Left colon (tissue), 2 donors: ENCODE measurements at places on chromosomes 6 and 20. TPM values are rescaled to one million over a fixed set of nuclear protein-coding genes. Genes with fewer than 3 reads are reported as not detected.

The TRIM10 gene
- total RNA-seq: 5.6 TPM

DNA sequence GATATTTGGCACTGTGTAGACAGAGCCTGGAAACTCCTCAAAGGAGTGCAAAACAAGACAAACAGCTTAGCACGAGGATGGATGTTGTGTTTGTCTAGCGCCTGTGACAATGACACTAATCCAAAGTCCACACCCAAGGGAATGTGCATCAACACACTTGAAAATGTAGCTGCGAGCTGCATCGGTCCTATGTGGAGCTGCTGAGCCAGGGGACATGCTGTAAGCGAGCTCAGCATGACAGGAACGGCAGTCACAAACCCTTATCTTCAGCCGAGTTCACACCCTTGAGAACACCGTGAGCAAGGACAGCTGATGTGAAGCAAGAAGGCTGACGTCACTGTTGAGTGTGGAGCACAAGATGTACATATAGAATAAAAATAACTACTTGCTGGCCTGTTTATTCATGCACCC, 684.3 kb downstream of the QKI start:
- no peak for DNase-seq

GRCh38 chr20:9609887-9610502, 95.6 kb downstream of the LAMP5 start:
- peak; percentile 49 for DNase-seq

- no peak for DNase-seq
These were observed 105.2 kb downstream of the SMLR1 start for GRCh38 chr6:130932438-130932837.

DNA sequence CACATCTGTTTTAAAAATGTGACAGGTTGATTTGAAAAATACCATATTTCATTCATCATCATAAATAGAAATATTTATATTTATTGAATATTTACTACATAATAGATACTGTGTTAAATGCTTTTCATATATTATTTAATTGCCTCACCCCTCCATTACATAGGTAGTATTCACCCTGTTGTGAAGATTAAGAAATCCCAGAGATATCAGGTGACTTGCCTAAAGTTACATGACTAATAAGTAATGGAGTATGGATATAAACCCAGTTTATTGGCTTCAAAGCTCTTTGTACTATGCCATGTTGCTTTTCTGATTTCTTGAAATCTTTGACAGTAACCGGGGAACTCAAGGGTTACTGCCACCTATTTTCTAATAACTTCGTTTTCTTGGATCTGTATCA, 10.1 kb upstream of the TSPYL1 start:
- DNase-seq: no peak

DNA sequence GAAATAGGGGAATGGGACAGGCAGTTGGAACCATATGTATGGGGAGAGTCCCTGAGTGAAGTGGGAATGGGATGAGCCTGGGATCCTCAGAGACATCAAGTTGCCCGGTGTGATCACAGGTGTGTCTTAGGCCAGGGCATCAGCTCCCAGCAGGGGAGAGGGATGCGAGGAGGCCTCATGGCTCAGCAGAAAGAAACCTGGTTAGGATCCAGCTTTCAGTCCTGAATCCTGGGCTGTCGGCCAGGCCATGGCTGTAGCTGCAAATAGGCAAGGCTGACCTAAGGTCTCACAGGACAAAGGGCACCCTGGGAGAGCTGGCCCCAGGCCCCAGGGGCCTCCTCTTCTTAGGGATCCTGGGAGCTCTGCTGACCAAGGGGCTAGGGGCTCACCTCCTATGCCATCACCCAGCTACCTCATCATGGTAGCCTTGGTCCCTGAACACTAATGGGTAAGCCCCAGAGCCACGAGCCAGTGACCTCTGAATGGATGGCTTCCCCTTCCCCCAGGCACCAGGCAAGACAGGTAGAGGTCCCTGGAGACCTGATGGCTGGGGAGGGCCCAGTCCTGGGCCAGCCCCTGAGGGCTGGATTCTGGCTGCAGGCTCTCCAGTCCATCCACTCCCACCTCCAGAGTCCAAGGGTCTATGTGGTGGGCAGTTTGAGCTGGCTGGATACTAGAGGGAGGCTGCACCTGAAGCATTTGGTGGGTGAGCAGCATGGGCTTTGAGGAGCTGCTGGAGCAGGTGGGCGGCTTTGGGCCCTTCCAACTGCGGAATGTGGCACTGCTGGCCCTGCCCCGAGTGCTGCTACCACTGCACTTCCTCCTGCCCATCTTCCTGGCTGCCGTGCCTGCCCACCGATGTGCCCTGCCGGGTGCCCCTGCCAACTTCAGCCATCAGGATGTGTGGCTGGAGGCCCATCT, at the start of gene SLC22A7:
Gene SLC22A7 (plus strand): TSS at position 617 of the 921 bp plus-strand sequence. CDS start 99 bp downstream, at position 716.
- no peak for DNase-seq

The NR2E1 gene
- total RNA-seq: not detected

The TBX18 gene
- total RNA-seq: 0.49 TPM

GRCh38 chr6:34593701-34594100, 37.6 kb upstream of the SPDEF start:
- no peak for DNase-seq

The BPIFB3 gene
- not detected for total RNA-seq

DNA sequence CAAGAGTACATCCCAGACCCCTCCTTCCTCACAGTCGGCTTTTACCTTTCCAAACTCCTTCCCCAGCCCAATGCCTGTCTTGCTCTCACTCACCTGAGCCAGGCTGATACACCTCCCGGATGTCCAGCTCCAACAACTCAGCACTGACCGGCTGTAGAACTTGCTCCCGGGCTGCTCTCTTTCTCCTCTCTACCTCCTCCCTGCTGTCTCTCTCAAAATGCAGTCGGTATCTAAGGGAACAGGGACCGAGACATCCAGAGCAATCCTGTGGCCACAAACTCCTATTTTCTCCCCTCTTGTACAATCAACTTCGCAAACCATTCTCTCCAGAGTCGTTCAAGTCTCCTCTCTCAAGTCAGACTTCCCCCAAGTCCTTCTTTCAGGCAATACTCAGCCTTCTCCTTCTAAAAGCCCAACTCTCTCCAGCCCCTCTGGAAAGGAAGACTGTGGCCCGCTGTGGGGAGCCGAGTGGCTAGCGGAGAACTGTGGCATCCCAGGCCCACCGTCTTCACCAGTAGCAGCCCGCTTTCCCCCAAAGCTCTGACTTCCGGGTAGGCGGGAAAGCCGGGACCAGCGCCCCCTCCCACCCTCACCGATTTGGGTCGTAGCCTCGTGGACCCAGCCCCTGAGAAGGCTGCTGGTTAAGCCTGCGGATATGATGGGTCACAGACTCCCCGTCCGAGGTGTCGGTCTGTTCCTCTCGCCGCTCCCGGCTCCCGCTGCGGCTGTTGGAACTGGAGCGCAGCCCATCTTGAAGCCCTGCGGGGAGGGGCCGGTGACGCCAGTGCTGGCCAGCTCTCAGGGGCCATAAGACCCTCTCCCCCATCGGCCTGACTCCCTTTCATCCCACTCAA, 1.1 kb downstream of the GNL1 start:
- peak; percentile 65 for DNase-seq

DNA sequence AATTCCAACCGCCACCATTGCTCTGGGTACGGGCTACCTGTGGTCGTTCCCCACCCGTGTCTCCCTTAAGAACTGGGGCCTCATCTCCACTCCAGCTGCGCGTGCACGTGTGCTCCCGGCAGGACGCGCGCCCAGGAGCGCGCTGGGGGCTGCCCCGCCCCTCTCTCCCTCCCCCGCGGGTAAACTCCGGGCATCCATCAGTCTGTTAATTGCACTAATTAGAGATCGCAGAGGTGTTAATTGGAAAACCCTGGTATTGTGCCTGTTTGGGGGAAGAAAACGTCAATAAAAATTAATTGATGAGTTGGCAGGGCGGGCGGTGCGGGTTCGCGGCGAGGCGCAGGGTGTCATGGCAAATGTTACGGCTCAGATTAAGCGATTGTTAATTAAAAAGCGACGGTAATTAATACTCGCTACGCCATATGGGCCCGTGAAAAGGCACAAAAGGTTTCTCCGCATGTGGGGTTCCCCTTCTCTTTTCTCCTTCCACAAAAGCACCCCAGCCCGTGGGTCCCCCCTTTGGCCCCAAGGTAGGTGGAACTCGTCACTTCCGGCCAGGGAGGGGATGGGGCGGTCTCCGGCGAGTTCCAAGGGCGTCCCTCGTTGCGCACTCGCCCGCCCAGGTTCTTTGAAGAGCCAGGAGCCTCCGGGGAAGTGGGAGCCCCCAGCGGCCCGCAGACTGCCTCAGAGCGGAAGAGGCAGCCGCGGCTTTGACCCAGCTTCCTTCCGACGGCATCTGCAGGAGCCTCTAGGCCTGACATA, 14.4 kb downstream of the FOXP4 start:
- peak; percentile 73 for DNase-seq

DNA sequence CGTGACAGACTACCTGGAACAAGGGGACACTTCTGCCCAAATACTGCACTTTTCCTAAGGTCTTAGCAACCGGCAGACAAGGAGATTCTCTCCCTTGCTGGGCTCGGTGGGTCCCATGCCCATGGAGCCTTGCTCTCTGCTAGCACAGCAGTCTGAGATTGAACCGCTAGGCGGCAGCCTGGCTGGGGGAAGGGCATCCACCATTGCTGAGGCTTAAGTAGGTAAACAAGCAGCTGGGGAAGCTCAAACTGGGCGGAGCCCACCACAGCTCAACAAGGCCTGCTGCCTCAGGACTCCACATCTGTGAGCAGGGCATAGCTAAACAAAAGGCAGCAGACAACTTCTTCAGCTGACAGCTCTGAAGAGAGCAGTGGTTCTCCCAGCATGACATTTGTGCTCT, 87.8 kb upstream of the ASCC3 start:
- DNase-seq: no peak

The NKAIN2 gene
- 0.14 TPM for total RNA-seq

The MCCD1 gene
- total RNA-seq: not detected

GRCh38 chr20:47508278-47508677, 6.6 kb downstream of the NCOA3 start:
- no peak for DNase-seq

GRCh38 chr6:149483334-149483725, 1.5 kb downstream of the ZC3H12D start:
- DNase-seq: no peak

The ASXL1 gene
- total RNA-seq: 39.9 TPM

GRCh38 chr6:71400852-71401251, 112.2 kb downstream of the OGFRL1 start:
- no peak for DNase-seq

The ENPP5 gene
- total RNA-seq: 3.4 TPM

DNA sequence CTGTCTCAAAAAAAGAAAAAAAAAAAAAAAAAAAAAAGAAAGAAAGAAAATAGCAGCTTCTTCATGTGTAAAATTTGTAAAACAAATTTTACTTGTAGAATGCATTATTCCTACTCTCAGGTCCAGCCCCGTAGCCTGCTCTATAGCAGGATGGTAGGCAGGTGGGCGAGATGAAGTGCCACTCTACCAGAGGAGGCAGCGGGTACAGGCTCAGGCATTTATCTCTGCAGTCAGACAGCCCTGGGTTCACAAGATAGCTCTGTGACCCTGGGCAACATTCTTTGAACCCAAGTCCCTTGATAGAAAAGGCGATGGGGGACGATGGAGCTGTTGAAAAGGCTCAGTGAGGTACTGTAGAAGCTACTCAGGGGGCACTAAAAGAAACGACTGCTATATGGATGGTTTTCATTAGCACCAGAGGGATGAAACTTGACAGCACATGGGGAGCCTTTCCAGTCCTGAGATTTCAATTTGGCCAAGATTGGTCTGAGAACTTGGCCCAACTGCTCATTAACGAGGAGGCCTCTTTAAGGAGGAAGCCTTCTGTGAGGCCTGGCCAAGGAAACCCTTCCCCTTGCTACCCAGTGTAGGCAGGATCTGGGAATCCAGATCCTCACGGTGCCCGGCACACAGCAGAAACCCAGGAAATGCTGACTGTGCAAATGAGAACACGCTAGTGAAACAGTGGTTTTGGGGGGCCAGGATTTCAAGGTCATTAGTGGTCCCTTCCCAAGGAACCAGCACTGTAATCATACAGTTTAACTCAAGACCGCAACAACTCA, 63.1 kb downstream of the MYH7B start:
- DNase-seq: no peak

DNA sequence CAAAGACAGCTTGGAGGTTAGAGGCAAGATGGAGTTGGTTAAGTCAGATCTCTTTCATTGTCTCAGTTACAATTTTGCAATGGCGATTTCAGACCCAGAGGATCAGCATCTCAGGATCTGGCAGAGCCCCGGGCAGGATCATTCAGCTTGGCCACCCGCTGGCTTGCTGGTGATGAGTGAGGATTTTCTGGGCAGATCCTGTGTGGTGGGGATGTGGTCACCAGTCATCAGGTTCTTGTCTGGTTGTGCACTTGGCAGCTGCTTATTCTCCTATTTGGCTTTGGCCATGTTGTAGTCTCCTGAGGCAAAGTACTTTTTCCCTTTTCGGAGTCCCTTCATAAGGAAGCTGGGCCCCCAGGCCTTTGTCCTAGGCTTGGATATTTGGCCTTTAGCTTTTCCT, 953.9 kb downstream of the KIF16B start:
- no peak for DNase-seq

- DNase-seq: no peak
These were observed 2.7 kb upstream of the ABHD16B start for GRCh38 chr20:63858393-63859165.

The C6orf163 gene
- total RNA-seq: 2.7 TPM

DNA sequence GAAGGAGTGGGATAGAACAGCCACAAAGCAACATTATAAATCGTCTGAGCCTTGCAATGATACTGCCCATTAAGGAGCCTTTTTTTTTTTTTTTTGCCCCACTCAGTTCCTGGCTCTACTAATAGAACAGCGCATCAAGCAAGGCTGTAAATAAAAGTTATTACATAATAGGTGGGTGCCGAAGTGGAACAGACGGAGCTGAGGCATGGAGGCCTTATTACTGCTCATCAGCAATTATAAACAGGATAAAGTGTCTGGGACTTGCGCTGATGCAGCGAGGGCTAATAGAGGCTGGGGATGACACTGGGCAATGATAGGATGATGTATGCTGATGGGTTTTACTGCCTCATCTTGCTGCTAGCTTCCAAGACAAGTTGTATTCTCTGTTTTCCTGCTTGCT, 272.1 kb downstream of the ZFAND3 start:
- no peak for DNase-seq

GRCh38 chr6:41162687-41163418, at the start of gene TREM2:
TREM2 (minus strand) TSS chr6:41163116; CDS start chr6:41163082, 34 bp downstream.
- no peak for DNase-seq

DNA sequence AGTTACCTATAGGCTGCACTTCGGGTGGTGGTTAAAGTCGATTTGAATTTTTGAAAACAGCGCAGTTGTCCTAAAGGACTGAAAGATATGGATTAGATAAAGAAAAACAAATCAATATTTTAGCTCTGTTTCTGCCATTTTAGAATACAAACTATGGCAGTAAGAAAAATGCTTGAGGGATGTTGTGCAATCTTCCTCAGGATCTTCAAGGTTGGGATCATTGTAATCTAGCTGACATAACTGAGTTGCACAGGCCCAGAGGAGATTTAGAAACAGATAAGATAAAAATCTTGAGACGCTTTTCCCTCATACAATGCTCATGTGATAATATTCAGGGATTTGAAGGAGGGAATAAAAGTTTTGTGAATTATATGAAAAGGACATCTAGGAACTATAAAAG, 926 bp downstream of the PEX3 start:
- DNase-seq: no peak

GRCh38 chr20:22584922-22585785, 782 bp upstream of the FOXA2 start:
- DNase-seq: peak; percentile 59

The LY6G5C gene
- 2.5 TPM for total RNA-seq
